ENCODE measurements at places on chromosomes 11 and 22.

DNA sequence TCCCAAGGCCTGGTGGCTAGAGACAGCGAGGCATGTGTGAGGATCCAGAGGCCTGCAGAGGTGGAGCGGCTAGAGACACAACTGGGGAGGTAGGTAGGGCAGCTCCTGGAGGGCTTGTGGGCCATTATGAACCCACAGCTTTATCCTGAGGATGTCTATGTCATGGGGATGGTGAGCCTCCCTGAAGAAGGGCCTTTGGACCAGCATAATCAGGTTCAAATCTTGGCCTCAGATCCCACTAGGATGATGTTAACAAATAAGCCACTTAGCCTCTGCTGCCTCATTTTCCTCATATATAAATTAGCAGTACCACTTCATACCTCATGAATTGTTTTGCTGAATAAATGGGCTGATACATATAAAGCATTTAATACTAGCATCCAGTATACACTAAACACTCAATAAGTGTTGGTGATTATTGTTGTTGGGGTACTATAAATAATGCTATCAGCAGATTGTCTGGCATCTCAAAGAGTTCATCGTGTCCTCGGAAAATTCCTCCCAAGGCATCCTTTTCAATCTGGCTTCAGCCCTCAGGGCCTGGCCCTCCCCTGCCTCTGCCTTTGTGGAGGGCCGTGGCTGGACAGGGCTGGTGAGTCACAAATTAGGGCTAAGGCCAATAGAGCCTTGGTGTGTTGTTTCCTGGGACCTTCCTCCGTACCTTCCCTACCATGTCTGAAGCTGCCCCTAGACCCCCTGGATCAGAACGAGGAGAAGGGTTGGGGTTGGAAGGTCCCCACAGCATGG lies 30.9 kb upstream of the LRRC32 start:
- no peak for DNase-seq

GRCh38 chr11:43067681-43068080 lies 244.1 kb upstream of the API5 start:
- no peak for DNase-seq

DNA sequence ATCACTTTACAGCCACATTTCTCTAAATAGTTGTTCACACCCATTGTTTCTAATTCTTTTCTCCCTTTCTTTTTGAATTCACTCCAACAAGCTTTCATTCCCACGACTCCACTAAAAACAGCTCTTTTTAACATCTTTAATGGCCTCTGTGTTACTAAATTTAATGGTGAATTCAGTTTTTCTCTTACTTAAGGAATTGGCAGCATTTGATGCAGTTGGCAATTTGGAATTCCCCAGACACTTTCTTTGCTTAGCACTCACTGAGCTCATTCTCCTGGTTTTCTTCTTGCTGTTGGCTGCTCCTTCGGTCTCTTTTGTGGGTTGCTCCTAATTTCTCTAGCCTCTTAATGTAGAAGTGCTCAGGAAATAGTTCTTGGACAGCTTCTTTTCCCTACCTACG lies 40.5 kb upstream of the OR9Q1 start:
- DNase-seq: no peak

GRCh38 chr11:67365736-67366444 lies 7.5 kb downstream of the CLCF1 start:
- no peak for DNase-seq

- DNase-seq: no peak
Measured at GRCh38 chr11:76748948-76749347, 34.2 kb upstream of the TSKU start.

DNA sequence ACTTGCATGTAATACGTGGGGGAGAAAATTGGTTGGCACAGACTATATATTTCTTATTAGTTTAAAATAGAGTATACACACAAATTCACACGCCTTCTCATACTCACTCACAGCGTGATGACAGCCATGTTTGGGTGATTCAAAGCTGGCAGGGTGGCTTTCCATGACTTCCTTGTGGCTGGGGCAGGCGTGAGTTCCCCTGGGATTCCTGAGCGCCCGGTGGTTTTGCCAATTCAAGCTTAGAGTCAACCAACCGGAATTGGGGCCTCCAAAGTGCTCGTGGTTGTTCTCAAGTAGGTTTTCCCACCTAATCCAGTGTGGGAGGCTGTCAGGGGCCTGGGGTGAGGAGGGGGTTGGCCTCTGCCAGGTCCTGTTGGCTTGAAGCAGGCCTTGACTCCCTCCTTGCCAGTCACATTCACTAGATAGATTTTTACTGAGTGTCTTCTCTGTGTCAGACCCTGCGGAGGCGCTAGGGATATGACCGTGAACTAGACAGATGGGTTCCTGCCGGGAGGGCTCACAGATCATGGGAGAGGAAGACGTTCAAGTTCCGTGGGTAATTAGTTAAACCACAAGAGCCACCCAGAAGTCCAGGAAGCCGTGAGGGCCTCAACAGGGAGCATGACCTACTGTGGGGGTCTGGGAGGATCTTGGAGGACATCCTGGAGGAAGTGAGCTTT lies 11.5 kb downstream of the PKNOX2 start:
- no peak for DNase-seq

DNA sequence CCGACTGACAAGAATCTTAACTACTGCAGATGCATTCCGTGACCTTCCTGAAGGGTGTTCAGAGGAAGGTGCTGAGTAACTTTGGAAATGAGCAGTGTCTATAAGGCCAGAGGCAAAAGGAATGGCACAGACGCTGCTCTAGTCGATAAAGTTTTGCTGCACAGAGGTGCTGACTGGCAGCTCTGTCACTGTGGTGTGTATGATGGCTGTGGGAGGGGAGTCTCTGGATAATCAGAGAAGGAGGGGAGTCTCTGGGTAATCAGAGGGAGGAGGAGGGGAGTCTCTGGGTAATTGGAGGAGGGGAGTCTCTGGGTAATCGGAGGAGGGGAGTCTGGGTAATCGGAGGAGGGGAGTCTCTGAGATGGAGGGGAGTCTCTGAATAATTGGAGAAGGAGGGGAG lies 18.4 kb downstream of the PTDSS2 start:
- no peak for DNase-seq

DNA sequence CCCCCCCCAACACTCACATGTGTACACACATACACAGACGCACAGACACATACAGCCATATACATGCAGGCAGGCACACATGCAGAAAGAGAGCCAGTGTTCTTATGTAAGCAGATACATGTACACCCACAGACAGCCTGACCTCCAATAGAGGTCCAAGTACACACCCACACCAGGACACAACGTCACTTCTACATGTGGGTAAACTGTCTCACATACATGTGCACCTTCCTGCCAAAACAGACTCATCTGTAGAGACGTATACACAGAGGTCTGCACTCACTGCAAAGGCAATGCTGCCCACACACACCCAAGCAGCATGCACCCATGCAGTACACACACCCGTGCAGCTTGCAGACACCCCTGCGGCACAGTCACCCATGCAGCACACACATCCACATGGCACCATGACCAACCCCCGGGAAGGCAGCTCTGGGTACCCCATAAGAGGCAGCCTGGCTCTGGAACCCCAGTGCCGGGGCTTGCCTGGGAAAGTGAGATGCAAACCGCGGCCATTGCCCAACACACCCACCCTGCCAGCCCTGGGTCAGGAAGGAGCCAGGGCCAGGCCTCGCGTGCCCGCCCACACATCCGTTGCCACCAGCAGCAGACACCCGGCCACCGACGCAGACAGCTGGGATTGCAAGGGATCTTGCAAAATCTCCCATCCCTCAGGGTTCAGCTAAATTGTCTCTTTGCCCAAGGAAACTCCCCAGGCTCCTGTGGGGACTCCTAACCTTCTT lies 10.1 kb downstream of the CASTOR1 start:
- DNase-seq: no peak
